CD4-positive, alpha-beta T cell treated with Interleukin-21 for 1 hour (primary cell): ENCODE measurements at places on chromosomes 7 and 10.

DNA sequence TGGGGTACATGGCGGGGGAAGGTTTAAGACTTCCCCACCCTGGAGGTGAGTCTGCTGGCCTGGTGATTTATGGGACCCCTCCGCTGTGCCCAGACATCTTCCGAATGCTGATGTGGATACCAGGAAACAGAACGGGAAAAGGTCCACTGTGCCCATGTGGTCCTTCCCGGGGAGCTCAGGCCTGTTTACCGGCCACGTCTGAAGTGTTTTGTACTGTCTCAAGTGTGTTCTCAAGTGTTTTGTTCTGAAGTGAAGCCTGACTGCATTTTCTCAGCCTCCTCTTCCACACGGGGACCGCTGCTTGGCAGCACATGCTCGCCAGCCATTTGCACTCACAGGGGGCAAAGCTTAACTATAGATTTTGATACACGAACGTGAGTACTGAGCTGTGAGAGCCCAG, 127.2 kb downstream of the TEX36 start:
- no peak for DNase-seq

DNA sequence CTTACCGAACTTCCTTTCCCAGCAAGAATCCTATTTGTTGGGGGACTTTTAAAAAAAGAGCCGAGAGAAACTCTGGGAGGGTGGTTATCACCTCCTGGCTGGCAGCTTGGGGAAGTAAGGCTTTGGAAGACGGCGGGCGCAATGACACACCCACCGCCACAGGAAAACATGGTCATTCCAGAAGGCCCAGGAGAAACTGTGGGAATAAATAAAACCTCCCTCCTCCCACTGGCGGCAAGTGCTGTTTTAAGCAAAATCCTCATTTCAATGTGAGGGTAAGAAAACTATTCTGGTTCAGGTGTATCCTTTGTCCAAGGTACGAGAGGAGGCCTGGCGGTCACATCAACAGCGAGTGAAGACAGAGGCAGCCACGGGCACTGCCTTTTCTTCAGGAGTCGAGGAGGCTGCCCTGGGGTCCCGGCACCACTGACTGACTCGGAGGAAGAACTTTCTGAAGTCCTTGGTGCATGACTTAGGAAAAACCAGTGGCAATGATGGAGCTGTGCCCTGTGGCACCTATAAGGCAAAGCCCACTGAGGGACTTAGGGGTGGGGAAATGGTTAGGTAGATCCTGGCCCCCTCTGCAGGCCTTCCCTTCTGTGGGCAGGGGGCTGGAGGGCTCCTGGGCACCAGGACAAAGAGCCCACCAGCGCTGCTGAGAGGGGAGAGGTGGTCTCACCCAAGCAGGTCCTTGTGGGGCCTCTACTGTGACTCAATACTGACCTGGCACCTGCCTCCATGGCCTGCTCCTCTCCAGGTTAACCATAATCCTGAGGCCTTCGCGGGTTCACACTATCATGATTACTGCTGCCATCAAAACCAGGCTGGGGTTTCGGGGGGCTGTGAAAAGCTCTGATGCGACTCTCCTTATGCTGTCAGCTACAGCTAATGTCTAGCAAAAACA, 21.4 kb downstream of the DNAJB12 start:
- no peak for DNase-seq

- DNase-seq: no peak
Observed at GRCh38 chr10:126294451-126294850, 93.8 kb downstream of the ADAM12 start.

DNA sequence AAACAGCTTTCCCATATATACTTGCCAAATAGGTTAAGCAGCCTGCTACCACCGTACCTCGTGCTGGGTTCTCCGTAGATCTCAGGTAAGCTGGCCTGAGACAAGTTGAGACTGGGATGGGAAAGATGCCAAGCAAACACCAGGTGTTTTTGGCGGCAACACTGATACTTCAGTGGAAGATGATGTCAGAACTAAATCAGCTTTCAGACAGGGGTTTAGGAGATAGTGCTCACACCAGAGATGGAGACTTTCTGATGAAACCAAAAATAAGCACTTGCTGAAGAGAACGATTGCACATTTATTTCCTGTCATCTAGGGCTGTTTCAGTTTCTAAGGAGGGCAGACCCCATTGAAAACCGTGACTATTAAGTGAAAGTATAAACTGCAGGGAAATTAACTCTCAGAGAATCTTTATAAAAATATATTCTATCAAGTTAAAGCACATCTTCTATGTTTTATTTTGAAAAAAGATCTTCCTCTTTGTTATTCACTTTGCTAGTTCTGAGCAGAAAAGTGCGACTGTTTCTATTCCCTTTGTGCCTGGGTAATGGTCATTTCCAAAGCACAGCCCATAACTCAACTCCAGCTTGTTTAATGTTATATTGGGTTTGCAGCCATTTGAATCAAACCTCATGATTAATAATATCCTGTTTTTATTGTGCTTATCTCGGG, 149.9 kb downstream of the CPED1 start:
- no peak for DNase-seq

GRCh38 chr7:11345621-11346020, 371.9 kb downstream of the PHF14 start:
- no peak for DNase-seq

GRCh38 chr10:49569031-49569631, 30.2 kb upstream of the ERCC6 start:
- no peak for DNase-seq

DNA sequence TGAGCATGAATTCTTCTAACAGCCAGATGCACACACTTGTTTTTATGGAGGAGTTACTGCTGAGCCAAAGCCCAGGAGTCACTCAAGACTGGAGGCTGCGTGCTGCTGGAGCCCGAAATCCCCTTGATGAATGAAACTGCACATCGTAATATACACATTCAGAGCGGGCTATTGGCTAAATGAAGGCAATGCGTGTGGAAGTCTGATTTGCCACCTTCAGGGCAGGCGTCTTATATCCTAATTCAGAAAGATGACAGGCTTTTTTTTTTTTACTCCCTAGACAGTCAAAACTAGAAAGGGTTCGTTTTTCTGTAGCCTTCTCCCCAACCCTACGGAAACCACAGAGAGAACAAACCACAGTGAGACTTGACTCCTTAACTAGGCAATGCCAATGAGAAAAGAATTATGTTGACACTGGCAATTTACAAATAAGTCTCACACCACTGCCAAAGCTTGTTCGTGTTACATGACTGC, 227.2 kb upstream of the KLF14 start:
- DNase-seq: peak; percentile 94

DNA sequence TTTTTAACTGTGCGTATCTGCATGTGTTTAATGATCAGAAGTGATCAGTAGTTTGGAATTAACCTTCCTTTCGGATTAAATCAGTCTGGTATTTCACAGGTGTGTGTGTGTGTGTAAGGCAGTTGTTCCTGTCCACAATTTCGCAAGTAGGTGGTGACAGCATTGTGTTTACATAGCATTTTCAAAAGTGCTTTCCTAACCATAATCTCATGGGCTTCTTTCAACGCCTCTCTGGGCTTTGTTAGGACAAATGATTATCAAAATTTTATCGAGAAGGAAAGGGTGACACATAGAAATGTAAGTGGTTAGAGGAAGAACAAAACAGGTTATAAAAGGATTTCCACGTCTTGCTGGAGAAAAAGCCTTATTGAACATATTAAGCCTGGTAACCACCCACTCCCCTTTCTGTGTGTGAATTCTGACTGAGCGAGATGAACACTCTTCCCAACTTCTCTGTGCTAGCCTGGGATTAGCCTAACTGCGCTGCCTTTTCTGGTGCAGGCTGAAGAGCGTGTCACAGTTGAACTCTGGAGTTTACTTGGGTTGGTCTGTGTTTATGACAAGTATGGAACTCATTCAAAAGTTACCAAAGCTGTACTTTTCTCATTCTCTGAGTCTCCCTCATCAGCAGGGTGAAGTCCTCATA, 292.3 kb upstream of the PITRM1 start:
- no peak for DNase-seq

DNA sequence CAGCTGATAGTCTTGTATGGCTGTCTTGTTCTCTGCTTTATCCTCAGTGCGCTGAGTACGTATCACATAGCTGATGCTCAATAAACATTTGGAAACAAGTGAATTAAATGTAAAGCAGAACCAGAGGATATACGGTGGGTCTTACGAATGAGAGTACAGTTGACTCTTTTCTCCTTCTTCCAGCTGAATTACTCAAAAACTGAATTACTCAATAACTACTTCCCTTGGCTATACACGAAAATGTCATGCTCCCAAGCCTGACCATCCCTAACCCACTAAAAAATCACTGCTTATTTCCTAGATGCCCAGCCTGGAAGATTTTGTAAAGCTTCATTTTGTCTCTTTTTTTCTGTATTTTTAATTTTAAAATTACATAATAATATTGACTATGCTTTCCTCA, 3.2 kb upstream of the RSU1 start:
- DNase-seq: no peak

- DNase-seq: no peak
Observed at GRCh38 chr10:76675951-76676587, 961.5 kb downstream of the KCNMA1 start.

GRCh38 chr10:75950307-75950706, 518.9 kb downstream of the LRMDA start:
- DNase-seq: no peak

- peak; percentile 71 for DNase-seq
Observed at GRCh38 chr7:151936207-151936606, 20.0 kb upstream of the GALNTL5 start.

- DNase-seq: no peak
Observed at GRCh38 chr10:98374217-98374985, 40.6 kb downstream of the PYROXD2 start.

DNA sequence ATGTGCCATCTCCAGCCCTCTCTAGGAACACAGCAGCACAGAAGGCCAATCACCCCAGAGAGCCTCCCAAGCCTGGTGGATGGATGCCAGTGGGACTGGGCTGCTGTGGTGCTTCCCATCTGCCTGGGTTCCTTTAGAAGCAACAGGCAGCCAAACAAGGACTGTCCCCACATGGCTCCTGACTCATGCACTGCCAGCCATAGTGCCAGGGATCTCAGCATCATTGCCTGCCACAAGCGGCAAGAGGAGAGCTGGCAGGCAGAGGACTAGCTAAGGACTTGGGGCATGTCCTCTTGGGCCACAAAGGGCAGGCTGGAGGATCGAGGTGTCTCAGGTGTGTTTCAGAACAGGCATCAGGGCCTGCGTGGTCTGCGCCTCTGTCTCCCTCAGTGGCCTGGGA, 23.4 kb upstream of the FIGNL1 start:
- no peak for DNase-seq

GRCh38 chr7:104208421-104208780, 588 bp upstream of the ORC5 start:
- no peak for DNase-seq

DNA sequence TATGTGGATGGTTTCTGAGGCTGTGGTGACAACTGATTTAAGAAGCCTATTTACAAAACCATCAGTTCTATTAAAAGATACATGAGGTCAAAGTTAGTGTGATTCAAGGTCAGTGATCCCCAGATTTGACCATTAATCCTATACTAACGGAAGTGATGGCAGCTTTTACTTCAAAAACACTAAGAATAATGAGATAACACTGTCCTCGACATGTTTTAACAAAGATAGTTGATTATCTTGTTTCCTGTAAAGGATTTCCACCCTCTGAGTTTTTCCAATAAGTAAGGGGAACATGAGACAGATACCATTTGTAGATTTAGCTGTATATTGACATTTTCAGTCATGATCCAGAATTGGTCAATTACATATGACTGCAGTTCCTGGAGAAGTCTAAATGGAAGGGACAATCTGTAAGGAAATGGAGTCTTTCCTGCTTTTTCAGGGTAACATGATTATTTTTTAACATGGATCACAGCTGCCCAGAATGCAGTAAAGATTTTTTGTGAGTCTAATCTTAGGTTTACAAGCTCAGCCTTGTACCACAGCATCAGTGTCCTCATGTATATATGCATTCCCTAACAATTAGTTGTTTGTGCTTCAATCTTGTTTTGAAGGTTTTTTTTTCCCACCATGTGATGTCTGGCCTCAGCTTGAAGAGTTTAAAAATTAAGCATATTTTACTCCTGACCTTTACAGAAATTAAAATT, 188.0 kb downstream of the PPP1R9A start:
- no peak for DNase-seq

GRCh38 chr7:134188311-134188710, 61.2 kb downstream of the LRGUK start:
- no peak for DNase-seq

GRCh38 chr7:88429382-88429781, 122.7 kb upstream of the STEAP4 start:
- no peak for DNase-seq

- DNase-seq: no peak
Observed at GRCh38 chr7:159331462-159331861, 186.8 kb upstream of the VIPR2 start.

DNA sequence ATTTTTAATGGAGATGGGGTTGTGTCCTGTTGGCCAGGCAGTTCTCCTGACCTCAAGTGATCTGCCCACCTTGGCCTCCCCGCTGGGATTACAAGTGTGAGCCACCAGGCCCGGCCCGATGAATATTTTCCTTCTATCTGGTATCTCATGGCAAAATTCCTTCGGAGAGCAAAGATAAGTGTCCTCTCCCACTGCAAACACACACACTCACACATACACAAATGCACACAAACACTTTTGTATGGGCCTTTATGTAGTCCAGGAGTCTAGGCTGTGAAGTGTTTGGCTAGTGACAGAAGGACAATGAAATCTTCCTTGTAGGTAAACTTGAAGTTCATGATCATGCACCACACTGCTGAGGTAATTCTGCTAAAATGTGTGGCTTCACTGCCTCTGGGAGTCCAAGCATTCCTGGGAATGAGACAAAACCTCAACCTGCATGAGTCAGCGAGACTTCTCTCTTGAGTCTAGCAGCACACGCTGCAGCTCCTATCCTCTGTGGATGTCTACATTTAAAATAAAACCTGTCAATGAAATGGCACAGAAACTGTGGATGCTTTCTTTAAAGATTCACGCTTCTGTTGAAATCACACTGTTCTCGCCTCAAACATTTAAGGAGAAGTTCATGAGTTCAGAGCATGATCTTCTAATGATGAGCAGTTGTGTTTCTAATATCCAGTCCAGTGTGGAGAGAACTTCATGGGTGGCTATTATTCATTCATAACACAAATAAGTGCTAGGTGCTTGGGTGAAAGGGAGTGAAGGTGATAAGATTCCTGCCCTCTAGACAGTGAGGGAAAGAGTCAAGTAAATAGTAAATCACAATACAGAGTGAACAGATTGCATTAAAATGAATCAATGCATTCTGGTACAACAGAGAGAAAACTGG, 96.5 kb downstream of the NRP1 start:
- no peak for DNase-seq
